D721Med (cell line): ENCODE measurements at places on chromosomes 6 and 20.

GRCh38 chr20:19015351-19016139 is 196.9 kb upstream of the SLC24A3 start:
- no peak for DNase-seq

DNA sequence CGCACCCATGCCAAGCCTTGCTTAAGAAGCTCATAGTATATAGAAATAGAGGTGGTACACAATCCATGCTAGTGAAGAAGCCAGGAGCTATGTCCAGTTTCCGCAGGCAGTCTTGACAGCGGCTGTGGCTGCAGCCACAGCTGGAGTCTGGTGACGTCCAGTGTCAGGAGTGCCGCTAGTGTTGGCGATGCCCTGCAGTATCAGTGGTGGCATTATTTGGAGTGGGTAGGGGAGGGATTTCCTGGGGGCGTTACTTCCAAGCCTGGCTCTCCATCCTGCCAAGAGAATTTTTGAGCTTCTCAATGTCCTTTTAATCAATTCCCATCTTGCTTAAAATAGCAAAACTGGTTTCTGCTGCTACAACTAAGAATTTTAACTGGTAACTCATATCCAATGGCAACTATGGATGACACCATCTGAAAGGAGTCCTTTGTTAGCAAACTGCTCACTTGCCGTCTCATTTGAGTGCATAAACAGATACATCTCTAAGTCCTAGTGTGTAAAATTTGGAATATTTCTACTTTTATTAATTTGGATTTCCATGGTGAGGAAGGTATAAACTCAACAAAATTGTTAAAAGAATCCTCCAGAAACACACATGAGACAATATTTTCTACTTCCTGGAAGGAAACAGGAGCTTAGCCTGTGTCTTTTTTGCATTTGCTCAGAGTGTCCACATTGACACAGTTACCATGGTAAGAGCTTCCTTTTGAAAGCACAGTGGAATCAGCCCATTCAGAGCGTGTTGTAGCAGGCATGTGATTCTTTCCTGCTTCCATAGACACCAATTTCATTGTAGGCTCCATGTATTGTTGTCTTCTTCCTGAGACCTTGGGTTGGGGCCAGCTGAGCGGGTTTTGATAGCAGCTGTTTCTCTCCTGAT is 44.6 kb upstream of the PXDC1 start:
- DNase-seq, result no peak

DNA sequence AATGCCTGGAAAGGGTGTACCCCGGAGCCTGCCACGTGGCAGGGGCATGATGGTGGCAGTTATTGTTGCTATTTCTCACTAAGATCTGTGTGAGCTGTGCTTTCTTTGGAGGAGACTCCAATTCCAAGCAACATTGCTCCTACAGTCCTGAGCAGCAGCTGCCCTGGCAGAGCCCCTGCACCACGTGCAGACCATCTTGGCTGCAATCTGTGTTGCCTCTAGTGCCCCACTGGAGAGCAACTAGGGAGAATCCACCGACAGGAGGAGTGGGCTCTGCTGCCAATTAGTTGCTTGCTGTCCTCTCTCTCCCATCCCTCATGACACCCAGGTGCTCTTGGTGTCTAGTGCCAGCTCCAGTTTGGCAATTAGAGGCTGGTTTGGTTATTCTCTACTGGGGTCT is 116.0 kb downstream of the PXDC1 start:
- DNase-seq, result no peak

GRCh38 chr6:23841116-23841515 is 284.9 kb upstream of the NRSN1 start:
- DNase-seq, result no peak

DNA sequence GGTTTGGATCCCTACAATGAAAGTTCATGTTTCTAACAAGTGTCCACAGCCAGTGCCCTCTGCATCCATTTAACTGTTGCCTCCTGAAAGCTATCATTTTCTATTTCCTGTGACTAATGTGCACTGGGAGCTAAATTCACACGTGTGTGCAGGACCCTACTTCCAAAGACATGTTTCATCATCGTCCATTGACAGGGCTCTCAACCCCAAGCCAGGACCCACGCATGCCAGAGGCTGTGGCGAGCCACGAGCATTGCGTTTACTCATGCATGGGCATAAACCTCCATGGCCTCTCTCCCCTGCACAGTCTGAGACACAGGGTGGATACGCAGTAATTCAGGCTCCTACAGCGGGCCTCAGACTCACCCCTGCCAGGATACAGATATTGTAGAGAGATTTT is 153.2 kb downstream of the MAFB start:
- DNase-seq, result no peak

DNA sequence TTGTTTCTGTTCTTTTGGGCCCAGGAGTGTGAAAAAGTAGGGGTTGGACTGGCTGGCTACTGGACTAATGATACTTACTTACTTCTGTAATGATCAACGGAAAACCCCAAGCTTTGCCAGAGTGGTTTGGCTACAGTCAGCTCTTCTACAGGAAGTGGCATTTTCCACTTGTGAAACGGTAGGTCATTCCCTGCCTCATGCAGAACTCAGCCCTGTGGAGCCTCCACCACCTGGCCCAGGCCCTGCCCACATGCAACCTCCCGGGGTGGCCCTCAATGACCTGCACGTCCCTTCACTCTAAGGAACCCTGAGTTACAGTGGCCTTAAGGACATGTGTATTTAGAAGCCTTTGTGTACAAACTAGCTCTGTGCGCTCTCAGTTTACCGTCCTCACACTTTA is 140.4 kb downstream of the DTNBP1 start:
- no peak for DNase-seq

DNA sequence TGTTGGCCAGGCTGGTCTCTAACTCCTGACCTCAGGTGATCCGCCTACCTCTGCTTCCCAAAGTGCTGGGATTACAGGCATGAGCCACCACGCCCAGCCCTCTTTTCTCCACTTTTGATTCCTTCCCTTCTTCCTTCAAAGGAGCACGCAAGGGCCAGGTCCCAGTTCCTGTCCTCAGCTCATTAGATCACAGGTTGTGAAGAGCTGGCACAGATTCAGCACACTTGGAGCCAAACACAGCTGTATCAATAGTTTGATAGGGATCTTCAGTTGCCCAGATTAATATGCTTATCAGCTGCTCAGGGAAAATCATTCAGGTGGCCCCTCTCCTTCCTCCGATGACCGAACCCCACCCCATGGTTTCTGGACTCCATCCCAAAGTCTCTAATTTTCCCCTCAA is 14.4 kb upstream of the SLC22A23 start:
- no peak for DNase-seq

DNA sequence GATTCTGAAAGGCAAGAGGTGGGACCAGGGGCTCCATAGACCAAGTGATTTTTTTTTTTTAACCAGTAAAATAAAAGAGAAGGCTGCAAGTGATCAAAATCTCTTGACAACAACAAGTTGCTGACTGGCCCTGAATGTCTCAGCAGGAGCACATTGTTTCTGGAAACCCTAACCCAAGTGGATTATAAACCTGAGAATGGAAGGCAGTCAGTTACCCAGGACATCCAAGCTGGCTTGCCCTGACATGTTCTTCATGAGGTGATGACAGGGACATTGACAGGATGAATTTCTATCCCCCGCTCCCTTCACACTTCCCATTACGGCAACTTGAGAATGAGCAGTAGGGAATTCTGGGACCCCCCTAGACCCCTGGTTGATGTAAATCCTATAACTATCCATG is 49.6 kb upstream of the RIPOR2 start:
- no peak for DNase-seq

- no peak for DNase-seq
Observed at GRCh38 chr6:83313882-83314281, 117.0 kb downstream of the ME1 start.

DNA sequence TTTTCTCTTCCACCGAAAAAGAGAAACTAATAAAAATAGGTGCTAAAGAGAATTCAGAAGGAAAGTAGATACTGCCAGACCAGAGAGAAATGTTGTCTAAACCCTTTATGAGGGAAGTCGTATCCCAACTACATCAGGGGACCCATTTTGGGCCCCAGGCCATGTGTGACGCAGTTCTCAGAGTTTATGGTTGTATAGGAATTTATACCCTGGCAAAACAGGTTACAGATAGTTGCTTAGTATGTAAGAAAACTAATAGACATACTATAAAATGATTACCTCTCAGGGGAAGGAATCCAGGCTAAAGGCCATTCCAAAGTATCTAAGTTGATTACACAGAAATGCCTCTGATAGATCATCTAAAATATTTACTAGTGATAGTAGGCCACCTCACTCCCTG is 28.6 kb upstream of the SLC52A3 start:
- no peak for DNase-seq

DNA sequence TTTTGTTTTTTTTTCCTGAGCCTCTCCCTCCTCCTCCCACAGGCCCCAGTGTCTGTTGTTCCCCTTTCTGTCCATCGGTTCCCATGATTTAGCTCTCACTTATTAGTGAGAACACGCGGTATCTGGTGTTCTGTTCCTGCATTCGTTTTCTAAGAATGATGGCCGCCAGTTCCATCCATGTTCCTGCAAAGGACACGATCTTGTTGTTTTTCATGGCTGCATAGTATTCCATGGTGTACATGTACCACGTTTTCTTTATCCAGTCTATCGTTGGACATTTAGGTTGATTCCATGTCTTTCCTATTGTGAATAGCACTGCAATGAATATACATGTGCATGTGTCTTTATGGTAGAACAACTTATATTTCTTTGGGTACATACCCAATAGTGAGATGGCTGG is 105.6 kb upstream of the NUP153 start:
- no peak for DNase-seq

- DNase-seq, result no peak
Observed at GRCh38 chr6:87473419-87473903, 687 bp downstream of the SLC35A1 start.

- DNase-seq, result no peak
Observed at GRCh38 chr20:32970115-32970972, 33.9 kb downstream of the SUN5 start.

- no peak for DNase-seq
Observed at GRCh38 chr6:138194287-138194686, 24.0 kb downstream of the PBOV1 start.

DNA sequence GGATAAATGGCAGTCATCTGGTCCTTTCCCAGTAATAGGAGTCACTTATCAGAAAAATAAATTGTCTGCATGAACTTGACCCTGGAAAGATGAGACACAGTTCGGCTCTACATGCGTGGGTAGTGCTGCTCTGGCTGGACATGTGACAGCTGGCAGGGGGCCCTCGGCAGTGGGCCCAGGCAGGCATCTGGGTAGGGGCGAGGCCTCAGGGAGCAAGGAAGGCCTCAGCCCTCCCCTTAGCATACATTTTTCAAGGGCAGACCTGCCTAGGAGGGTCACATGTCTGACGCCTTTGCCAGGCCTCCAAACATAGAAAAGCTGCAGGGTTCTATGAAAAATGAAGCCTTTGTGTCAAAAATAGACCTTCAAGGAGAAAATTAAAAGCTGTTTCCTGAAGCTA is 12.8 kb upstream of the ILRUN start:
- DNase-seq, result no peak

DNA sequence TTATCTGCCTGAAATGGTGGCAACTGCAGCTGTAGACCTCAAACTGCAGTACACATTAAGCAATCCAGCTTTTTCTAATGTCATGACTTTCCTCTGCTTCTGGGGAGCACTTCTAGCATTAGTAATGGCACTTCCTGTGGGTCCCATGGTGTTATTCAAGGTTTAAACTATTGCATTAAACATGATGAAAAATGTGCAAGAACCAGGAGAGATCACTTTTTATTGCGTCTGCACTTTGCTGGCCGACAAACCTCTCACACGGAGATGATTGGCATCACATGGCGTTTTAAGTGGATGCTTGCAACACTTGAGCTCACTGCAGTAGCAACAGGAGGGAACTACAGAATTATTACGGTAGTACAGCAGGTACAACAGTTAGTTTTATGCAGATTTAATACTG is 148.4 kb downstream of the HIVEP2 start:
- no peak for DNase-seq

GRCh38 chr6:122869437-122870024 is 80.5 kb downstream of the SMPDL3A start:
- no peak for DNase-seq

DNA sequence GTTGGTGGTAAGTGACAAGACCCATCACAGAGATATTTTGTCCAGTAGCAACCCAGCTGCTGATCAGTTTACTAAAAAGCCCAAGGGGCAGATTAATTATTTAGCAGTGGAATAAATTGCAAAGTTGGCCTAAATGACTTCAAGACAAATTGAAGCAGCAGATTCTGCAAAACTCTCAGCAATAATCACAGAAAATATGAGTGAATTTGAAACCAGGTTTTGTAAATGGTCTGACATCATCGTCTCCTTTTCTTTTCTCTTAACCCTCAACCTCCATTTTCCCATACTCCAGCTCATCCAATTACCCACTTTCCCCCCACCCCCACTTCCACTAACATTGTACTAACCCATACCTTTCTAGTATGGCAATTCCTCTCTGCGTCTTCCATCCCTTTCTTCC is 11.3 kb upstream of the PTPRK start:
- DNase-seq, result no peak

DNA sequence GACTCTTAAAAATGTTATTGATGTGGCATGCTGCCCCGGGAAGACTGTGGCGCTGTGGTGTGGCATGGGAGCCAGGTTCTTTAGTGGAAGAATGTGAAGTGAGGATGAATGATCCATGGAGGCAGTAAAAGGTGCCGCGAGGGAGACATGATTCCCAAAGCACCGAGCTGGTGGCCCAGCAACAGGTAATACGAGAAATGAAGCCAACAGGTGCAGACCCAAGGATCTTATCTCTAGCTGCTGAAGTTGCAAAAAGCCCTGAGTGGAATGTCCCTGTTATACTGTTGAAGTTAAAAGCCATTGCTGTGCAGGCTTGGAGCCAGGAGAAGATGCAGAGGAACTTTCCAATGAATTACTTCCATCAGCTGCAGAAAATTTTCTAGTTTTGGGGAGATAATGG is 53.5 kb downstream of the OR2B6 start:
- DNase-seq, result no peak

GRCh38 chr20:33444797-33445560 is 1.4 kb upstream of the SNTA1 start:
- no peak for DNase-seq

- DNase-seq, result no peak
Observed at GRCh38 chr6:16505711-16506357, 255.4 kb downstream of the ATXN1 start.

DNA sequence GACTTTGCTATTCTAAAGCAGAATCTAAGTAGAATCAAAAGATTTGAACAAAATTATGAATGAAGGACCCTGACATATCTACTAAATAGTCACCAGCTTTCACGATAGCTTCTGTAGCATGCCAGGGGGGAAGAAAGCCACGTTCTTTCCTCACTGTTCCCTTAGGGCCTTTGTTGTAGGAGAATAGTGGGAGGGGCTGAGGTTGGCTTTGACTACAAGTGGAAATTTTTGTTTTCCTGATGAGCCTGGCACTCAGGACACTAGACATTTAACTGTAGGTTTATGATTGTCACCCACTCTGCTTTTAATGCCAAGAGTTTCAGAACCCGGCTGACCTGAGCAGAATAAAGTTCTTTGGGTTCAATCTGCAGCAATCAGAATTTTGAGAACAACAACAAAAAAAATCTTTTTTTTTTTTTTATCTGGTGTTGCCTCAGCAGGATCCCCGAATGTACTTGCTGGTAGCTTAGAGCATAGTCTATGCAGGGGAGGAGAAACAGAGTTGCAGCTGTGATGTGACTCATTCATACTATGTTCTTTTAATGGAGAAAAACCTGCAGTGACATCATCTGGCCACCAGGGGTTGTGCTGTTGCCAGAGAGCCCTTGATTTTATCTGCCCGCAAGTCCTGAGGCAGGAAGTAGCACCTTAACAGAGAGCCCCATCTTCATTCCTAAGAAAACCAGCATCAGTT is 38.5 kb downstream of the TPD52L1 start:
- DNase-seq, result peak; percentile 16
